ENCODE measurements at places on chromosomes 2 and 18.
A peak's percentile ranks its signal among the peaks of the same experiment; 100 is the strongest.

GRCh38 chr2:9287400-9288045, 80.9 kb downstream of the ASAP2 start:
- peak; percentile 98 for DNase-seq

GRCh38 chr2:96531366-96531765, 5.2 kb upstream of the ARID5A start:
- DNase-seq = no peak

GRCh38 chr2:169438466-169439072, 40.7 kb upstream of the BBS5 start:
- no peak for DNase-seq

GRCh38 chr18:29248805-29249204, 1071.9 kb upstream of the CDH2 start:
- DNase-seq = no peak

- DNase-seq = no peak
These were observed 309.3 kb downstream of the ZNF521 start for GRCh38 chr18:25042641-25043051.

DNA sequence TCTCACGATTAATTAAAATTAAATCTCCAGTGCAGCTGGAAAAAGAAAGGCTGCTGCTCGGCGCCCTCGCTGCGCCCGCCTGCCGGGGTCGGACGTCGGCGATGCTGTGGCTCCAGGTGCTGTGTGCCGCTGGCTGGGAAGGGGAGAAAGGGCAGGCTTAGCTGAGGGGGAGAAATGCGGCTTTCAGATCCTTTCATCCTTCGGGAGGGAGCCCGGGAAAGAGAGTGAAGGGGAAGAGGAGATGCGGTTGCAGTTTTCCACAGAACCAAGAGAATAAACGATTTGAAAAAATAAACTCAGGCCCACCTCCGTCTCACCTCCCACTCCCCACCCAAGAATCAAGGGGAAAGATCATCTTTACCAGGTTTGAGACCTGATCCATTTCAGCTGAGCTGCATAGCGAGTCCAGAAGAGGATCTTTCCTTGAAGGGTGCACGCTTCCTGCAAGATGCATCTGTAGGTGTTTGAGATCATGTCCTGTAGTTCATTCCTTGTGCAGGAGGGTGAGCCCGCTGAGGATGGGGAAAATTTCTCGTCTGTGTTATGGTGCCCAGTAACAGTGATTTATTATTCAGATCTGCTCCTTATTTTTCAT, 495 bp downstream of the TMEM169 start:
- peak; percentile 18 for DNase-seq

DNA sequence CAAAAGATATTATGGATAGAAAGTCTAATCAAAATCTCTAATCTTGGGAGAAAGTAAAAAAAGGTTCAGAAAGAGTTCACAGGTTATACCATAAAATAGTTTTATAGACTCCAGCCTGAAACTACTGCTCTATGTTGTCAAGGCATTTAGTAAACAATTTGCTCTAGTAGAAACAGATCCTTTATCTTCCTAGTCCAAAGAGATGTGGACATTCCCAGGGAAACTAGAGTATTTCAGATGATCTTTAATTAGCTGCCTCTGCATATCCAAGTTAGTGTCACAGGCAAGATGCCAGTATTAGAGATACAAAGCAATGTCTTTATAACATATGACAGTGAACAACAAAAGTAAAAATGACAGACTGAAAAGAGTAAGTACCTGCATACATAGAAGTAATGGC, 708.6 kb downstream of the CCDC85A start:
- DNase-seq = no peak

DNA sequence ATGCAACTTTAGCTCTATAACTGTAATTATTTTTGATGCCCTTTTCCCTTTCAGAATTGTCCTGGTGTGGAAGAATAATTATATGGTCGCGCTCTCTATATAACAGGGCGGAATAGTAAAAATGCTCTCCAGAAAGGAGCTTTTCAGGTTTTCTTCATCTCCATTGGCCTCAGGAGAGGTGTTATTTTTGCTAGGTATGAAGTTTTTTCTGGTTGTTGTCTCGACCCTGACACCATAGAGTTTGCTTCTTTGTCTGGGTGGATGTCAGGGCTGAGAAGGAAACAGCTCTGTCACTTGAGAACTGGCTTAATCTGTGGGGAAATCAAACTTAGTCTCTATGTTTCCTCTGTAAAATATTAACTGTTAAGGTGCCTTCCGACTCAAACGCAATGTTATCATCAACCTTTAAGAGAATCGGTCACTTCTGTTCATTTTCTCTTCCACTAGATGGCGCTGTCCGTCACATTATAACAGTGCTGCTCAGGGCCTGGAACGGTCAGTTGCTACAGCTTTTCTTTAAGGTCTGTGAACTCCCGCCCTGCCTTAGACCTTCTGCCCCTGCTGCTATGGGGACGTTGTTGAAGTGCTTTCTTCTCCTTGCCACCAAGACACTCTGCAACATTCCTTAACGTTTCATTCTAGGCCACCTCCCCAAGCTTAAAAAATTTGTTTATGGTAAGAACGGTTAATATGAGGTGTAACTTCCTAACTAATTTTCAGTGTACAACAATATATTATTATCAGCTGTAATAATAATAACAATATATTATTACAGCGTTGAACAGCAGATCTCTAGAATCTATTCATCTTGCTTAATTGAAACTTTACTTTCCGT, 23.8 kb upstream of the SERPINB12 start:
- peak; percentile 86 for DNase-seq

GRCh38 chr2:32852856-32853255, 93.9 kb upstream of the LTBP1 start:
- no peak for DNase-seq

DNA sequence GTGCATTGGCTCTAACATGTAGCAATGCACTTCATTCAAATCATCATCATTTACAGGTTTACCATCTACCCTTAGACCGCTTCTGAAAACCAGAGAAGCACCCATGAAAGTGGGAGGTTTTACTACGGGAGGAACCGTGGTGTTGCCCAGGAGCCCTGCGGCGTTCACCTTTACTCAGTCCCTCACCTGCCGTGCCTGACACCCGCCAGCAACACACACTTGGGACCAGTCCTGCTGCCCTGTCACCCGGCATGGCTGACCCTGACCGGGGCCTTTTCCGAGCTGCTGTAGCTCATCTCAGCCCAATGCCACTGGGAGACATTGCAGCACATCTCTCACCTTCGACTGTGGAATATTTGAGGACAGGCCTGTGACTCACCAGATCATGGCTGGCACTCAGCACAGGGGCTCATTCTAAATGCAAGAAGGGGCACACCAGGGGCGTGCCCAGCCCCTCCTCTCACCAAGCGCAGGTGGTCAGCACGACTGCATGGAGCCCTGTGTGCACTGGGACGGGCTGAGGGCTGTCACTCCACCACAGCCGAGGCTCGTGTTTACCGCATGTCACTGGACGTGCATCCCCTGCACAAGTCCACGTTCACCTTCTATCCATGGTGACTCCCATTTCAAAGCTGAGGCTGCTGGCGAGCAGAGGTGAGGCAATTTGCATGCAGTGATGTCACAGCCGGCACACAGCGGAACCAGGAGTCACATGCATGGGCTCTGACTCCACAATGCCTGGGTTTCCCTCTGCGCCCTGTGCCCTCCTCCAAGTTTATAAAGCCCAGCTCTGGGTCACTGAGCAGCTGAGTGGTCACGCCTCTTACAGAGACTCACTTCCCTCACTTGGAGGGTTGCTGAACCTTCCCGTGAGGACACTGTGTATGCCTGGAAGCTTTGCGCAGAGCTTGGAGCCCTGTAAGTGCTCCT, 76.7 kb upstream of the SNTG2 start:
- DNase-seq = no peak

DNA sequence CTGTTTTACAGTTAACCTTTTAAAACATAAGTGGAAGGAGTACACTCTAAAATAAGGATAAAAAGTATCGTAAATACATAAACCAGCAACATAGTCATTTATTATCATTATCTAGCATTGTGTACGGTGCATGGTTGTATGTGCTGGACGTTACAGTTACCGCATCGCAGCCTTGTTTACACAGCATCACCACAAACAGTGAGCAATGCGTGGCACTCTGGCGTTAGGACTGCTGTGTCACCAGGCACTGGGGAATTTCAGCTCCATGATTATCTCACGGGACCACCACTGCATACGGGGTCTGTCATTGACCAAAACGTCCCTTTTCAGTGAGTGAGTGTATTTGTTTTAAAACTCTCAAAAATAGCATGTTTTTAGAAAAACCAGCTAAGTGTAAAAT, 103.0 kb upstream of the SNTG2 start:
- no peak for DNase-seq

DNA sequence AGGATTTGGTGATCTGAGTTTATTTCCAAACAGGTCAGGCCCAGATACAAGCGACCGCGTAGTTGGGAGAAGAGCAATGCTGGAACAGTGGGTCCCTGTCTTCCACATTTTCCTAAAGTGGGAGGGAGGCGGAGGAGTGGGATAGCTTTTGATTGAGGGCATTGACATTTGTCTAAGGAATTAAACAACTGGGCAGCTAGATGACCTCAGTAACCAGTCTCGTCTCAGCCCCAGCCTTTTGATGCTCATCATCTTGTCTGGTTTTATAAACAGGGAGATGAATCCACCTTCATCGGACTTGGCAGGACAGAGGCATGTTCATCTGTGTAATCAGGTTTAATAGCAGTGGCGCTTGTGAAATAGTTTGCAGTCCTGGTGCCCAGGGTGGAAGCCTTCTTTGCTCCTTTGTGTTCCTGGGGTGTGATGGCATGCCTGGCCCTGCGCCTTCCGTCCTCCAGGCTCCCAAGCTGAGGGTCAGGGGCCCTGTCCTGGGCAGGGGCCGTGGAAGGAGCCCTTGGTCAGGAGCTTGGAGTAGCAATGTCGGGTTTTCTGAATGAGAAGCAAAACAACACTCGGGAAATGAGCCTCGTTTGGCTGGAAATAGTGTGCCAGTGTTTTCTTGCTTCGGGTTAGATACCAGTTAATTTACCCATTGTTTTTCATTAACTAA, 193.8 kb downstream of the FAM210A start:
- DNase-seq = no peak

GRCh38 chr18:43161528-43161927, 46.0 kb upstream of the RIT2 start:
- peak; percentile 6 for DNase-seq

DNA sequence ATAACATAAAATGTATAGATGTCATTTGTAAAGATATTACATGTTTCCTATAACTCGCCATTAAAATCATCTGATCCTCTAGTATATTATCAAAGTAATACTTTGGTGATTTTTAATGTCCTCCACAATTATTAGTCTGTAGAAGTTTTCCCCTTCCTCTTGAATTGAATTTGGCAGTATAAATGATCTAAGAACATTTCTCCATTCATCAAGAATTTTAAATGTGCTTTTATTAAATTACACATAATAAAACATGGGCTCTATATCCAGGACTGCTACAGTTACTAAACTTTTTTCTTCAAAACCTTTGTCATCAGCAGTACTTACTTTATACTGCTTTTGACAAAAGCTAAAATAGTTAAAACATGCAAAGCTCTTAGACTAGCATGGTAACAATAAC, 315.4 kb upstream of the ZC3H15 start:
- DNase-seq = no peak

DNA sequence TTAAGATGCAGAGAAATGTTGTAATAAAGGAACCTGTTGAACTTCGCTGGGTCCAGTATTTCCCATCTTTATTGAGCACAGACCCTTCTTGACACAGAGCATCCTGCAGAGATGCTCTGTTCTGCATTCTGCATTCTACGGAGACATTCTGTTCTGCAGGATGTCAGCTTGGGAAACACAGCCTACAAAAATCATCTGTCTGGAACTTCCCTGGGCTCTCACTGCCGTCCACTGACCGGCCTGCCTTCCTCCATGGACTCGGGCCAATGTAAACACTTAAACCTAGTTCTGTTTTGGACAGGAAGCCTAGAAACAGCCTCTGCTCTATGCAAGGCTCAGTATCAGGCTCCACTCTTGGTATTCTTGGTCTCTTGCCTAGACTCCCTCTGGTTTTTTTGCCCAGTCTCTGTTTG, 90.0 kb upstream of the PPP1CB start:
- peak; percentile 69 for DNase-seq

DNA sequence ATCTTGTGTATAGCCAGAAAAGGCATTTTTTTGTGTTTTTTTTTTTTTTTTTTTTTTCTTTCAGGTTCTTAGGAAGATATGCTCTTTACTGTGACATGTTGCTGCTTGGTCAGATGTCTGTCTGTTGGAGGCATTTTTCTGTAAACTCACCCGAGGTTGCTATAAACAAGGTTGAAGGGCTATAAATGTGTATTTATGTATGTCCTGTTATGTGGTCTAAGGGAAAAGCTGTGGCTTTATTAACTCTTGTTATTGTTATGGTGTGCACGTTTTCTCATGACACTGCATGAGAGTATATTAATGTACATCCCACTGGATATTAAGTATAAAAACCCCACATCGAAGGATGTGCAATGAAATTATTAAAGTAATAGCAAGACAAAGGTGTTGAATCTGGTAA, 102.0 kb downstream of the ZNF532 start:
- DNase-seq = no peak

DNA sequence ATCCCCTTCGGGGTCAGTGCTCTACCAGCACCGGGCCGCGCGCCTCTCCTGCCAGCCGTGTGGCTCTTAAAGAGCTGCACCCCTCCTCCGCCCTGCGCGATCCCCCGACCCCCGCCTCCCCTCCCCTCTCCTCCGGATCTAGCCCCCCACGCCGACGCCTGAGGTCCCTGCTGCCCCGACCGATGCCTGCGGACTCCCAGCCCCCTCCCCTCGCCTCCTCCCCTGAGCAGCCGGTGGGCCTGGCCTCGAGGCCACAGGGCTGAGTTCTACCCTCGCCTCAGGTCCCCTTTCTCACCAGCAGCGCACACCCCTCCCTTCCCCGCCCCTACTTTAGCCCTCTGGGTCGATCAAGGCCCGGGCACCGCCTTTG, 5.8 kb upstream of the SIX3 start:
- DNase-seq = no peak

DNA sequence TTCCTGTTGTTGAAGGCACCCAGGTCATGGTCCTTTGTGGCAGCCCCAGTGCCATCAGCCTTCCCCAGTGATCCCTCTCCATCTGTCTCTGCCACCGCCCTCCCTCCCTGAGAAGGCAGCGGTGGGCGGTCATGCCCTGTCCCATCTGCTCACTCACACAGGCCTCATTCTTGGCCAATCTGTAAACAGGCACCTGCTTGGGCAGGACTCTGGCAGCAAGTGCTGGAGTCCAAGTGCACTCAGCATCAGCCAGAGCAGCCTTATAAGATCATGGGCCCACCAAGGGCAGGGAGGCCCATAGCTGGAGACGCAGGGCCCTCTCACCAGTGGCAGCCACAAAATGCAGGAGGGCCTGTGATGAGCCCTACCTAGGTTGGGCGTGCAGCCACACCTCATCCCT, 140.9 kb downstream of the TWIST2 start:
- no peak for DNase-seq

DNA sequence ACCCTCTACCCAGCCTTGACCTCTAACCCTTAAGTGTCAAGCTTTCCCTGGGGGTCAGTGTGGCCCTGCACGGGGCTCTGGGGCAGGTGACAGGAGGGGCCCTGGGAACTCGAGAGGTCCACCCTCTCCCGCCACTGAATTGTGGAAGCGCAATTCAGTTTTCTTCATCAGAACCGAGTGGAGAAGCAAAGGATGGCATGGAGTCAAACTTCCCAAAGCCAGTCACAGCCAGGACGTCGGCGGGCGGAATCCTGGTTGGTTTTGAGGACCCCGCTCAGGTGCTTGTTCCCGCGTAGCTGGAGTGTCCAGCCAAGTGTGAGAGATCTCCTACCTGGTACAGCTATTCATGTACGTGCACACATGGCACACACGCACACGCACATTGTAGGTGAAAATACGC, 62.0 kb downstream of the MBP start:
- no peak for DNase-seq
